AG20443 (cell line): ENCODE measurements at places on chromosomes 2 and 18.

DNA sequence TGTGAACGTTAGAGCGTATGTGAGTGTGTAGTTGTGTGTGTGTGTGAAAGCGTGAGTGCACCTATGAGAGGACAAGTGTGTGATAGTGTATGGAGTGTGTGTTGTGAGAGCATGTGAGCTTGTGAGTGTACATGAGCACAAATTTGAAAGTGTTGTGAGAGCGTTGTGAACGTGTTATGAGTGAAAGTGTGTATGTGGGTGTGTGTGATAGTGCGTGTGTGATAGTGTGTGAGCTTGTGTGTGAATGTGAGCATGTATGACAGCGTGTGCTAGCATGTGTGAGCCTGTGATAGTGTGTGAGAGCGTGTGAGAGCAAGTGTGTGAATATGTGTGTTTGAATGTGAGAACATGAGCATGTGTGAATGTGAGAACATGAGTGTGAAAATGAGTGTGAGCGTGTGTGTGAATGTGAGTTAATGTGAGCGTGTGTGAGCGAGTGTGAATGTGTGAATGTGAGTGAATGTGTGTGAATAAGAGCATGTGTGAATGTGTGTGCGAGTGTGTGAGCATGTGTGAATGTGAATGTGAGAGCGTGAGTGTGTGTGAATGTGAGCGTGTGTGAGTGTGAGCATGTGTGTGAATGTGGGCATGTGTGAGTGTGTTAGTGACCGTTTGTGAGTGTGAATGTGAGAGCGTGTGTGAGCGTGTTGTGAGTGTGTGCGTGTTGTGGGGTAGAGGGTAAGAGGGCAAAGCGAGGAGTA is 25.0 kb downstream of the RALB start:
- DNase-seq: no peak

DNA sequence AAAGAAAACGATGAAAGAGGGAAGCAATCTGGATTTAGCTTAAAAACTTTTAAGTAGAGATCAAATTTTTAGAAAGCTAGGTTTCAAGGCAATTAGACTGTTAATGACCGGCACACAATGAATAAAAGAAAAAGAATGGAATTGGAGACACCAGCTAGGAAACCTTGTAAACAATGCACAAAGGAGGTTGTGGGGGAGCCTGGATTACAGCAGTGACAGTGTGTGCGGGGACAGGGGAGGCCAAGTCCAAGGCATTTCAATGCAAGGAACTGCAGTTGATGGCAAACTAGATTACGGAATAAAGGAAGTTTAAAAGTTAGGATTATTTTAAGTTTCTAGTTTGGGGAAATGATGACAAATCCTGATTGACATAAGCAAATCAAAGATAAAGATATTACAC is 74.5 kb downstream of the DTNB start:
- DNase-seq: no peak

DNA sequence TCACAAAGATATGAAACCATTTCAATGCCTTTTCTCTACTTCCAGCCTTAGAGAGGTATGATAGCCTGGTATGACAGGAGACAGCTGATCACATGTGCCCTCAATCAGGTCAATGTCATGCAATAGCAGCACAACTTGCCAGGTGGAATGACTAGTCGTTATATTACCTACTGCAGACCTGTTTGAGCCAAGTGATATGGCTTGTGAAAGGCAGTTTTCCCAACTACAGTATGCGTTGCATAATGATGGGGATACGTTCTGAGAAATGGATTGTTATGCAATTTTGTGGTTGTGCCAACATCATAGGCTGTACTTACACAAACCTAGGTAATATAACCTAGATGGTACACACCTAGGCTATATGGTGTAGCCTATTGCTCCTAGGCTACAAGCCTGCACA is 262.8 kb downstream of the ICOS start:
- no peak for DNase-seq

- DNase-seq: no peak
Measured at GRCh38 chr2:140737006-140737405, 1393.8 kb downstream of the LRP1B start.

DNA sequence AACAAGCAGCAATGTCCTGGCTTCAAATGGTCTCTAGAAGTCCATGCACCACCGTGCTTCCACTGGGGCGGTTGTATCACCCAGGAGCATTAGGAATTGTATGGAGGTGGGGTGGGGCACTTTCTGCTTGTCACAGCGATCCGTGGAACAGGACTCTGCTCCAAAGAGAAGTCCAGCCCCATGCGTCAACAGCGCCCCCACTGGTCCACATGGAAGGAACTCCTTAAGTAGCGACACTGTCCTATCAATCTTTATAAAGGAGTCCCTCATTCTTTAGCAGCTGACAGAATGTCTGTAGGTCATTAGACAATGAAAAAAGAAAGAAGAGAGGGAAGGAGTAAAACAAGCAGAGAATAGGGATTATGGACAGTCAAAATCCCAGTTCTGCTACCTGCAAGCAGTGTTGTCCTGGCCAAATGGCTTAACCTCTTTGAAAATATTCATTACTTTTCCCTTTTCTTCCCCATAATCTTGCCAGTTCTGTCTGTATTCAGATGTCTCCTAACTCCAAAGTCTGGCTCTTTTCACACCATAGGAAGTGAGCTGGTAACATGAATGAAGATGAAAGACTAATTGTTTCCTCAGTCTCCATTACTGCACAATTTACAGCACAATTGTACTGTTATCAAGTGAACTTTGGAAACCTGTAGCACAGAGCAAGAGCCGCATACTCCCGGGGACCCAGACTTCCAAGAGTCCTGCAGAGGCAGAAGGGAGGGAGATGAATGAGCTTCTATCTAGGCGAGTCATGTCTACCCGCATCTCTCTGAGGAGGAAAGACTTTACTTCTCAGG is 9.9 kb downstream of the NFE2L2 start:
- DNase-seq: no peak

- peak; percentile 50 for DNase-seq
Measured at GRCh38 chr2:57981083-57981768, 65.4 kb upstream of the VRK2 start.

DNA sequence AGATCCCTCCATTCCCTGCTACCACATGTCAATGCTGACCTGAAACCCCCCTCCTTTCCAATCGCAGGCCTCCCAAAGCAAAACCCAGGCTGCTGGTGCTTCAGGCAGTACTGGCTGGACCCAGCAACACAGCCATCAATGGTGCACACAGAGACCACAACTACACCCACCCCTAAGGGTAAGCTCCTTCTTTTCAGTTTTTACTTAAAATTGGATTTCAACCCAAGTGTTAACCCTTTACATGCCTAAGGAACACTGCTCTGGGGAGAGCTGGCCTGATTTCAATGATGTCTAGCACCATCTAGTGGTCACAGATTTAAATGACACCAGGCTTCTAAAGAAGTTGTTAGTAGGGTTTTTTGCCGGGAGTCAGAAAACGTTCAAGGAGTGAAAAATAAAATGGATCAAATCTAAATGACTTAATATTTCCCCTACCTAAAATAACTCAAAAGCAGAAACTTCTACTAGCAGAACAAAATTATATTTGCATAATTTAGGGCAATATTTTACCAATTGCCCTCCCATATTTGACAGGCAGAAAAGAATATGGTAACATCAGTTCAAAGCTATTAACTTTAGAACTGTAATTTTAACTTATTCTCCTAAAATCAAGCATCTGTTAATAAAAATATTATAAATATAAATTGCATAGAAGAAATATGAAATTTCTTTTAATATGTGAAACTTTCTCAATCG is 24.6 kb downstream of the FECH start:
- DNase-seq: peak; percentile 64
